ENCODE measurements at places on chromosomes 5 and 9. TPM values are rescaled to one million over a fixed set of nuclear protein-coding genes. Genes with fewer than 3 reads are reported as not detected.

DNA sequence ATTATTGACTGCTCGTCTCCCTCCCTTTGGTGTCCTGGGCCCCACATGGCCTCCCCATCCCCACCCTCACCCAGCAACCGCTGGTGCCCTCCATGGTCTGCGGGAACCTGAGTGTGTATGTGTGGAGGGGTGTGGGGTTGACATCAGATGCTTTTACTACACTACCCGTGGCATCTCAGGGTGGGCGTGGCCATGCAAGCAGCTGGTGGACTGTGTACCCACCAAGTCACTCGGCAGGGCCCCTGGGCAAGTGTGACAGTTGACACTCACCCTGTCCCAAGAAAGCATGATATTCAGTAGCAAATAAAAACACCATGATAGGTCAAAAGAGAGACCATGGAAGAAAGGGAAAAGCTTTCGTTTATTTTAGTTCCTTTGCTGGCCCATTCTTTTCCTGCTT, 7.4 kb upstream of the NXNL2 start:
- no peaks in the 10 kb centered on the region for H3K36me3 ChIP-seq
- H3K4me1 ChIP-seq: no peaks in the 10 kb centered on the region
- no peak for DNase-seq
- no peak overlapping the region for H3K27ac ChIP-seq
- no peaks in the 10 kb centered on the region for H3K27me3 ChIP-seq

- no peaks in the 10 kb centered on the region for H3K27me3 ChIP-seq
- DNase-seq: no peak
- no peaks in the 10 kb centered on the region for H3K36me3 ChIP-seq
Observed at GRCh38 chr5:121758615-121759014, 93.1 kb upstream of the FTMT start.

GRCh38 chr5:129367883-129368282, 92.2 kb upstream of the ADAMTS19 start:
- no peak for DNase-seq
- H3K4me3 ChIP-seq: no peak overlapping the region
- no peaks in the 10 kb centered on the region for H3K4me1 ChIP-seq
- H3K27me3 ChIP-seq: no peaks in the 10 kb centered on the region
- H3K36me3 ChIP-seq: no peaks in the 10 kb centered on the region
- H3K27ac ChIP-seq: no peak overlapping the region

GABRA1 gene
- not detected for total RNA-seq

All from thoracic aorta (tissue), 2 donors.